CD4-positive, alpha-beta T cell treated with Interleukin-10 for 1 hour (primary cell): ENCODE measurements at places on chromosomes 3 and 15.

GRCh38 chr3:149860881-149861280 lies 47.9 kb downstream of the RNF13 start:
- no peak for DNase-seq

DNA sequence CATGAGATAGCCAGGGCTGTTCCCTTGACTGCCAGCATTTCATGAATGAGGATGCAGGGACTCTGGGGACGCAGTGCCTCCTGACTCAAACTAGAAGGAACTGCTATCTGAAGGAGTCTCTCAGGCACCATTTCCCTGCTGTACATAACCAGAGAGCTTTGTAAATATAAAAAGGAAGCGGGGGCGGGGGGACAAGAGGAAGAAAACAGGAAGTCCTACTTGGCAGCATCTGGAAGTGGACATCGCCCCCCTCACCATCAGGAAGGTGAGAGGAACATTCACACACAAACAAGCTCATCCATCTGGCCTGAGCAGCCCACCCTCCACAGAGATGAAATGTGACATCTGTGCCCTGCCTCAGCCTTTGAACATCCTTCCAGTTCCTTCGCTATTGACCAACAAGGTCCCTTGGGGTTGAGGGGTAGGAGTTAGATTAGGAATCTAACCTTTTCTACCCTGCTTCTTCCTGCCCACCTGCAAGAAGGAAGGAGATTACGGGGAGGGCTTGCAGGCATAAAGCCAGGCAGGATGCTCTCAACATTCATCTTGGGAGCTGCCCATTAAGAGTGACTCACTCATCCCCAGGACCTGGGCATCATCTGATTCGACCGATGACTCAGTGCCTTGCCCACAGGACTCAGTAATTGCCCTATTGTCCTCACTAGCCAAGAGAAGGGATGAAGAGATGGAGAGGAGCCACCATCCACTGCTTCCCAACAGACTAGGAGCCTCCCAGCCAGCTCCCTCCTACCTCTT lies 31.9 kb downstream of the SH3BP5 start:
- DNase-seq = no peak

GRCh38 chr15:58528188-58528870 lies 96.5 kb downstream of the LIPC start:
- no peak for DNase-seq

- DNase-seq = no peak
Observed at GRCh38 chr15:81176291-81176893, 20.3 kb upstream of the IL16 start.

DNA sequence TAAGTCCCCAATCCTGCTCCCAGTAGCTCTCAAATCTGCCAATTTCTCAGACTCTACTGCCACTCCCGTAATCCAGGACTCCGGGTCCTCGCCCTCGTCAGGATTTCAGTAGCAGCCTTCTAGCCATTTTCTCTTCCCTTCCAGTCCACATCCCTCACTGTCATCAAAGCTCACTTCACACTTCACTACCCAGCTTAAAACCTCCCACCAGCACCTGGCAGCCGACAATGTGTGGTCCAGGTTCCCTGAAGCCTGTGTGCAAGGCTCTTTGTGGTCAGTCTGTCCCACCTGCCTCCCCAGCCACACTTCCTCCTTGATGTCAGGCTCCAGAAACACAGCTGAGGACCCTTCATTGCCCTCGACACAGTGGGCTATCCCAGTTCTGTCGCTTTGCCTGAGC lies 304.5 kb upstream of the ROPN1 start:
- no peak for DNase-seq

DNA sequence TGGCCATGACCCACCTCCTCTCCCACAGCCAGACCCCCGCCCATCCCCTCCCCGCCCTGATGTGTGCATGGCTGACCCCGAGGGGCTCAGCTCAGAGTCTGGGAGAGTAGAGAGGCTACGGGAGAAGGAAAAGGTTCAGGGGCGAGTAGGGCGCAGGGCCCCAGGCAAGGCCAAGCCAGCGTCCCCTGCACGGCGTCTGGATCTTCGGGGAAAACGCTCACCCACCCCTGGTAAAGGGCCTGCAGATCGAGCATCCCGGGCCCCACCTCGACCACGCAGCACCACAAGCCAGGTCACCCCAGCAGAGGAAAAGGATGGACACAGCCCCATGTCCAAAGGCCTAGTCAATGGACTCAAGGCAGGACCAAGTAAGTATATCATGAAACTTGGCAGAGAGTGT lies 11.7 kb downstream of the MAP1A start:
- DNase-seq = no peak

GRCh38 chr15:79403501-79403900 lies 28.6 kb upstream of the MINAR1 start:
- no peak for DNase-seq

DNA sequence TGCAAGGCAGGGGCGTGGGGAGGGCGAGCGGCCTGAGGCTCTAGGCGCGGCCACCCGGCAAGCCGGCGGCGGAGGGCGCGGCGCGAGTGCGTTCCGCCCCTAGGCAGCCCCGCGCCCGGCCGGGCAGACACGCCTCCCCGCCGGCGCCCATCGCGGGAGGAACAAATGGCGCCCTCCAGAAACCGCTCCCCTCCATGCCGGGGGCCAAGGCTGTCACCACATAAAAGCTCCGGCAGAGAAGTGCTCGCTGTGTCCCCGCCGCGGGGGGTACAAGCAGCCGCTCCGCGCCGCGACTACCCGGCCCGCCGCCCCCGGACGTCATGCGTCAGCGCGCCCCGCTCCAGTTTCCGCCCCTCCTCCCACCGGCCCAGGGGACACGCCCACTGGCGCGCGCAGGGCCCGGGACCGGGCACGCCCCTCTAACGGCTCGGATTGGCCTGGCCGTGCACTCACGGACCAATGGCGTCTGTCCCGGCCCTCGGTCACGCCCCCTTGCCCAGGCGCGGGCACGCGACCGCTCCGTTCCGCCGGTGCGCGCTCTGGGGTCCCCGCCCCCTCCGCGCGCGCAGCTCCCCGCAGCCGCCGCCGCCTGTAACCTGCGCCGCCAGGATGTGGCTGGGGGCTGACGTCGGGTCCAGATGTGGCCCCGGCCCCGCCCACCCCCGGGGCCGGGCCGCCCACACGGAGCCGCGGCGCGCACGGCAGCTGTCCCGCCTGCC lies at the start of gene KLF13:
TSS of gene KLF13 (plus strand) at position 680 of the 719 bp plus-strand sequence. CDS start 378 bp downstream, outside the sequence.
- DNase-seq = peak; percentile 100

DNA sequence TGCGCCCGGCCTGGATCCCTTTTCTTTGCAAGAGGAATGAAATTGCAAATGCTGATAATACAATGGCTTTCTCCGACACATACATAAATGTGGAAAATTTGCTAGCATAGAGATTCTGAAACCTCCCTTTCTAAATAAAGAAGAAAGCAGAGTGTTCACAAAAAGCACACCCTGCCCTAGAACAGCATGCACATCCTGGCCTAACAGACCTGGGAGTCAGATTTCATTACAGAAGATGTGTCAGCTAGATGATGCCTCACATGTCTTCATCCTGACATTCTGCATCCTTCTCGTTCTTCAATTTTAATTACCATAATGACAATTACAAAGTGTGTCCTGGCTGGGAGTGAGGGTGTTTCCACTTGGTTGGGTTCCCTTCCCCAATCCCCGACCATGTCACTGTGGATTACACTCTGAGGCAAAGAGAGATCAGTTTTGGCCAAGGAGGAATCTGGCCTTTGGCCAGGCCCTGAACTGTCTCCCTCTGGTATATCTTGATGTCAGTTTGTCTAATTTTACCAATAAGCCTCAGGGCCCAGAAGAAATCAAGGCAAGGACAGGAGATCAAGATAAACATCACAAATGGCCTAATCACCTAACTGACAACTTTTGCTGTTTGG lies 104.9 kb upstream of the SPATA12 start:
- DNase-seq = no peak

- DNase-seq = no peak
Observed at GRCh38 chr3:140571836-140572235, 106.0 kb upstream of the TRIM42 start.
